Smooth muscle cell of trachea (primary cell): ENCODE measurements at places on chromosomes 12 and 14. TPM values are rescaled to one million over a fixed set of nuclear protein-coding genes. Genes with fewer than 3 reads are reported as not detected.

The KRT85 gene
- not detected in 2 replicates for total RNA-seq

The EDDM3A gene
- not detected in 2 replicates for total RNA-seq

The KLRB1 gene
- total RNA-seq, result not detected in 2 replicates

The AKAP5 gene
- total RNA-seq, result 0.17 and 0.29 TPM in 2 replicates

The LALBA gene
- total RNA-seq, result not detected in 2 replicates

The SLC6A12 gene
- total RNA-seq, result 0.83 TPM in 1 of 2 replicates, not detected in the other
